ENCODE measurements at places on chromosomes 5 and 9.

DNA sequence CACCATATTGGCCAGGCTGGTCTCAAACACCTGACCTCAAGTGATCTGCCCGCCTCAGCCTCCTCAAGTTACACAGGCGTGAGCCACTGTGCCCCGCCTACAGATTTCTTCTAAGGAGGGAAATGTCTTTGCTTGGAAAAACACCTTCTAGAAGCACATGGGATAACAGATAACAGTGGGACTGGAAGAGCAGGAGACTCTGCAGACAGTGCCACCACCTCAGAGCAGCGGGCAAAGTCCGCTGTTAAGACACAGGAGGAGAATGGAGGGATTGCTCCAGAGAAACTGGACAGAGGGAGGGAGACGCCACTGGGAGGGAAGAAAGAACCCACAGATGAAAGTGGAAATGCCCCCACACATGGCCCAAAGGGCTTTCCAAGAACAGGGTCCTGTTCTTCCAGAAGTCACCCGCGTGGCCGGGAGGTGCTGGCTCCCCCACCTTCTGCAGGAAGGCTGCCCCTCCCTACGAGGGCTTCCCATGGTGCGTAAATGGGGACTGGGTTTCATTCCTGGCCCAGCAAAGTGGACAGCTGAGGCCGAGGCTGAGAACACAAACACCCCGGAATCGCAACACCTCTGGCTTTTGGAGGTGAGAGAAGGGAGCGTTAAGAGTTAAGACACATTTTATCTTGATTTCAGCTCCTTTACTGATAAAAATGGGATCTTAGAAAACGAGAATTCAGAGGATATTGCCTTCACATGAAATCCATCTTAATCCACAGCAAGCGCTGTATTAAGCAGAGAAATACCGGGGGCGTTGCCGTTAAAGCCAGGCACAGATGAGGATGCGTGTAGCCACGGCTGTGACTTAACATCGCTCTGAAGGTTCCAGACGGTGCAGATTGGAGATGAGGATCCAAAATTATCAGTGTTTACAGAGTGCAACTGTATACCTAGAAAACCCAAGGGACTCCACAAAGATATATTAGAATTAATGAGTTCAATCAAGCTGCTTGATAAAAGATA is 11.2 kb downstream of the ADAMTS2 start:
- DNase-seq, result no peak

- DNase-seq, result no peak
Measured at GRCh38 chr9:99573085-99573484, 248.6 kb upstream of the NR4A3 start.

DNA sequence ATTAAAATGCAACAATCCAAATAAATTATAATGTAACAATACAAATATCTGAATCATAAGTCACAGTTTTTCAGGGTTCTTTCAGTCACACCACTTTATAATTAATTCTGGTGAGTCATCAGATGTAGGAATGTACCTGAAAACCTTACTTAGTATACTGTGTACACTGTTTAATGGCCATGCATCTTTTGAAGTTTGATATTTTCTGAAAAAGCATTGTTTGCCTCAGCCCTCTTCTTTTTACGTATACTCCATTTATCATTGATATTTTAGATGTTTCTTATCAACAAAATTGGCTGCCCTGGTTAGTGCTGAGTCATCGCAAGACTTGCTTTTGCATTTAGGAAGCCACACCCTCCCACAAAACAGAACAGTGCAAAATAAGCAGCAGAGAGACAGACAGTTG is 218.6 kb downstream of the PJA2 start:
- peak; percentile 31 for DNase-seq

DNA sequence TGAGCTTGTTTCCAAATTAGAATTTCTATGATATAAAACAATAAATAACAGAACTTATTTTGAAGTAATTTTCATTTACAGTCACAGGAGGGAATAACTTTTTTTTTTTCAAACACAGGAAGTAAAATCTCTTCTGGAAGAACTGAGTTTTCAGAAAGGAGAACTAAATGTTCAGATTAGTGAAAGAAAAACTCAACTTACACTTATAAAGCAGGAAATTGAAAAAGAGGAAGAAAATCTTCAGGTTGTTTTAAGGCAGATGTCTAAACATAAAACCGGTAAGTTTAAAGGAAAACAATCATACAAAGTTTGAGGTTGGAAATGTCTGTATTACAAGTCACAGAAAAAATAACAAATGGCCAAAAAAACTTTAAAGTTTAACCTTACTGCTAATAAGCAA is 41.6 kb downstream of the RAB14 start:
- no peak for DNase-seq

DNA sequence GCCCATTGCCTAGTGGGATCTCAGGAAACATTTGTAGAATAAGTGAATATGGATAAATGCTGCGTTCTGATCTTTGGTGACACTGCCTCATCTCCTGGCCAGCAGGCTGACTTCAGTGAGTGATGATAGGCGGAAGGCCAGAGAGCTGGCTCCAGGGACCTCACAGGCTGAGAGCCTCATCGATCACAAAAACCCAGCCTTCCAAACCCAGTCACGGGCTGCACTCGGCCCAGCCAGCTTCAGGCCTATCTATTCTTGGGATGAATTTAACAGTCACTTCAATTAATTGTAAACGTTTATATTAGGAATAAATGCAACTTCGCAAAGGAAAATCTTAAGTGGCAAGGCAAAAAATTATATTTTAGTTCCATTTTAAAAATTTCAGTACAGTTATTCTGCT is 201.6 kb downstream of the IRX2 start:
- no peak for DNase-seq

DNA sequence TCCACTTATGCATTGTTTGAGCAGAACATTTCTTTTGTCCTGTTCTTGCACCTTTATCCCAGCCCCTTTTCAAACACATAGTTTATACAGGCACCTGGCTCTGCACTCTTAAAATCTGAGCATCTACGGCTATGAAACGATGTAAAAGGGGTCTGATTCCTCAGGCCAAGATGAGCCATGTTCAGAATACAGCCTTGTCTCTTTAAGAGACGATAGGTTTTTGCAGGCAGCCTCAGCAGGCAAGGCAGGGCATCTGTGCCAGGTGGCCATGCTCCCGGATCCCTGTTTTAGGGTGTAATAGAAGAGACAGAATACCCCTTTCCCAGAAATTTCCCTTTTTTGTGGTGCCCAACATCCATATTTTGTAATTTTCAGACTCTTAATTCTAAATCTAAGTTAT is 89.1 kb upstream of the NFIB start:
- no peak for DNase-seq

DNA sequence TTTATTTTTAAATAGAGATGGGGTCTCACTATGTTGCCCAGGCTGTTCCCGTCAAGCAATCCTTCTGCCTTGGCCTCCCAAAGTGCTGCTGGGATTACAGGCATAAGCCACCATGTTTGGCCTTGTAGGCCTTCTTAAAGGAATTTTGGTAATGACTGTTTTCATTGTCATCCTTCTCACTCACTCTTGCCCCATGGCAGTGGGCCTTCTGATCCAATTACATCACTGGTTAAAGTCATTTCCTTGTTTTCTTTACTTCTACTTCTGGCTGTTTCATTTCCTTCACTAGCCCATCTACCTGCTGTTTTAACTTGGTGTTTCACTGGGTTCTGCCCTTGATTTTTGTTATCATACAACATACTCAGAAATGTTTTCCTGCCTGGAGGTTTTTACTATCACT is 20.1 kb upstream of the NIM1K start:
- DNase-seq, result no peak

DNA sequence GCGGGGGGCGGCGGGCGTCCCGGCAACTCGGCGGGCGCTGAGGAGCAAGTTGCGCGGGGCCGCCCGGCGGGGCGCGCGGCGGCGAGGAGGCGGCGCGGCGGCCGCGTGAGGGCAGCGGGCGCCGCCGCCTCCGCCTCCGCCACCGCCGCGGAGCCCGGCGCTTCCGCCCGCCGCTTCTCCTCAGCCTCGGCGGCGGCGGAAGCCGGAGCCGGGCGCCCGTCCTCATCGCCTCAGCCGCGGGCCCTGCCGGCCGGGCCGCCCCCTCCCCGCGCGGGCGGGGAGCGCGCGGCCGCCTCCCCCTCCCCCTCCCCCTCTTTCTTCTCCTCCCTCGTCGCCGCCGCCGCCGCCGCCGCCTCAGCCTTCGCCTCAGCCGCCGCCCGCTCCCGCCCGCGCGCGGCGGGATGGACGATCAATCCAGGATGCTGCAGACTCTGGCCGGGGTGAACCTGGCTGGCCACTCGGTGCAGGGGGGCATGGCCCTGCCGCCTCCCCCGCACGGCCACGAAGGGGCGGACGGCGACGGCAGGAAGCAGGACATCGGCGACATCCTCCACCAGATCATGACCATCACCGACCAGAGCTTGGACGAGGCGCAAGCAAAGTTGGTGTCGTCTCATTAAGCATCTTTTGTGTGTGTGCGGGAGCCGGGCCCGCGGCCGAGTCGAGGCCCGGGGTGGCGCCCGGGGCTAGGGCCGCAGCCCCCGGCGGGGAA is at the start of gene PBX3:
PBX3 (plus strand) TSS at position 321 of the 712 bp plus-strand sequence.
- DNase-seq, result peak; percentile 41

- DNase-seq, result no peak
Measured at GRCh38 chr9:124394167-124394566, 21.1 kb downstream of the PSMB7 start.

GRCh38 chr9:136386018-136386417 is 12.5 kb upstream of the CARD9 start:
- no peak for DNase-seq

DNA sequence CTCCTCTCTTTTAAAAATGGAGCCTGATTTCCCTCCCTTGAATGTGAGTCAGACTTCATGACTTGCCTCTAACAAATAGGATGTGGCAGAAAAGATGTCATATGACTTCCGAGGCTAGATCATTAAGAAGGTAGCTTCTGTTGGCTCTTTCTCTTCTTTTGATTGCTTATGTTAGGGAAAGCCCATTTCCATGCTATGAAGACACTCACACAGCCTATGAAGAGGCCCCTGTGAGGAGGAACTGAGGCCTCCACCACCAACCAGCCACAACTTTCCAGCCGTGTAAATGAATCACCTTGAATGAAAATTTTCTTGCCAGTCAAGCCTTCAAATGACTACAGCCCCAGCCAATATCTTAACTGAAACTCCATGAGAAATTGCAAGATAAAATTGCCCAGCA is 413.4 kb downstream of the TMEM38B start:
- DNase-seq, result no peak

GRCh38 chr5:86748538-86749105 is 130.9 kb downstream of the COX7C start:
- no peak for DNase-seq

DNA sequence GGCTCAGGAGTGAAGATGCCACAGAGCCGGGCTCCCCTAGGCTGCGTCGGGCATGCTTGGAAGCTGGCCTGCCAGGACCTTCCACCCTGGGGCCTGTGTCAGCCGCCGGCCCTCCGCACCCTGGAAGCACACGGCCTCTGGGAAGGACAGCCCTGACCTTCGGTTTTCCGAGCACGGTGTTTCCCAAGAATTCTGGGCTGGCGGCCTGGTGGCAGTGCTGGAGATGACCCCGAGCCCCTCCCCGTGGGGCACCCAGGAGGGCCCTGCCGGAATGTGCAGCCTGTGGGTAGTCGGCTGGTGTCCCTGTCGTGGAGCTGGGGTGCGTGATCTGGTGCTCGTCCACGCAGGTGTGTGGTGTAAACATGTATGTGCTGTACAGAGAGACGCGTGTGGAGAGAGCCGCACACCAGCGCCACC is 113.1 kb downstream of the RXRA start:
- DNase-seq, result no peak

- DNase-seq, result no peak
Measured at GRCh38 chr9:36064448-36065037, 27.8 kb downstream of the RECK start.

DNA sequence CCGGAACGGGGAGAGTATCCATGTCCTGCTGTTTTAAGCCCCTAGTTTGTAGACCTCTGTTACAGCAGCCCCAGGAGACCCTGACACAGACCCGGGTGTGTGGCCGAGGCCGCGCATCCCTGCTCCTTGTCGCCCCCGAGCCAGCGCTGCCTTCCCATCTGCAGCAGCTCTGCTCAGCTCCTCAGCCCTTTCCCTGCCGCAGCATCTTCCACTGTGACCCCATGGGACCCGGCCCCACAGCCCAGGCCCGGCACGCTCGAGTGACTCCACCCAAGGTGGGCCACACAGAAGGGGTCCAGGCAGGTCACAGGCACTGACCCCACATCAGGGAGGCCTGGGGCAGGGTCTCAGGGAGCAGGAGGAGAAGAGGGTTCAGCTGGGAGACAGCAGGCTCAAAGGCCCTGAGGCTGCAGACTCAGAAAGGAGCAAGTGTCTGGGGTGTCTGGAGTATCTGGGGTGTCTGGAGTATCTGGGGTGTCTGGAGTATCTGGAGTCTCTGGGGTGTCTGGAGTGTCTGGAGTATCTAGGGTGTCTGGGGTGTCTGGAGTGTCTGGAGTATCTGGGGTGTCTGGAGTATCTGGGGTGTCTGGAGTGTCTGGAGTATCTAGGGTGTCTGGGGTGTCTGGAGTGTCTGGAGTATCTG is 31.2 kb downstream of the LHX3 start:
- no peak for DNase-seq

DNA sequence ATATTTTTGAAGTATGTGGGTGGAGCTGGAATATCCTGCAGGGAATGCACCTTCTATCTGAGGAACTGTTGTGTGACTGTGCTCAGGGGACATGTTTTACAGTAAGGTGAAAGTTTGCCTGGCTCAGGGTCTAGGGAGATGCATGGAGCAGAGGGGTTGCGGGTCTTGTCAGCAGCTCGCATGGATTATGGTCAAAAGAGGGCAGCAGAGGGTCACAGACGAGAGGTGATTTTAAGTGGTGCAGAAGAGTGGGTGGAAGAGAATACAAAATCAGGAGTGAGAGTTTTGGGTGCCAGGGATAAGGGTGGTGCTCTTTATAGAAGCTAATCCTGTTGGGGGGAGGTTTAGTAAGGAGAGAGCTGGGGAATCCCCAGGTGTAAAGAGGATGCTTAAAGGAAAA is 53.5 kb upstream of the GRIN3A start:
- DNase-seq, result no peak

- DNase-seq, result no peak
Measured at GRCh38 chr9:82645600-82645999, 417.3 kb downstream of the RASEF start.

DNA sequence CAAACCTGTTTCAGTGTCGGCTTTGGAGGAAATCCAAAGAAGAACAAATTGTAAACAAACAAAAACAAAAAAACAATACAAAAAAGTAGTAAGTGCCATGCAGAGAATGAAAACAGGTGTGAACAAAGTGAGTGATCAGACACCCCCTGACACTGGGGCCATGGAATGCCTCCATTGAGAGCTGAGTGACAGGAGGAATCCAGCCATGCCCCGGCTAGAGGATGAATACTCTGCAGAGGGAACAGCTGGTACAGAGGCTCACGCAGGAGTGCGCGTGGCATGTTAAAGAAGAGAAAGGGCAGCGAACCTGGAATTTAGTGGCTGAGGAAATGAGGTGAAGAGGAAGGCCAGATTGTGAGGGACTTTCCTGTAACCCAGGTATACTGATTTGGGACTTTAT is 15.5 kb upstream of the CCNJL start:
- no peak for DNase-seq

- DNase-seq, result no peak
Measured at GRCh38 chr5:107887166-107887943, 216.6 kb upstream of the EFNA5 start.

- DNase-seq, result no peak
Measured at GRCh38 chr5:78755822-78756429, 107.4 kb upstream of the LHFPL2 start.

Measured in CD4-positive, alpha-beta T cell treated with Interleukin-4 for 4 hours (primary cell).